ENCODE measurements at places on chromosomes 2 and 18.

DNA sequence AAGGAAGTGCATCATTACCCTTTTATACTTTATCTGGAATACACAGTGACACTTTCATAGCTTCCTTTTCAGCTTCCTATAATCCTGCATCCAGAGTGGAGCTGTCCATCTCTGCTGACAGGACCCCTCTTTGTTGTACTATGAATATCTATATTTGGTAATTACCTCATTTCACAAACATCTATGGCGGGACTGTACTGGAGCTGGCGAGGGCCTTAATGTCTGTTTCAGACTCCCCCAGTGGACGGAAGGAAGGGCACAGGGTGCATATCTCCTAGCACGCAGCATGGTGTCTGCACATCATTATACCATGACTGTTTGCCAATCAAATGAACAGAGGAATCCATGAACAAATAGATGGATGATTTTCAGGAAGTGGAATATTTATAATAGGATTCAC, 142.3 kb downstream of the SOX11 start:
- no peak for DNase-seq

DNA sequence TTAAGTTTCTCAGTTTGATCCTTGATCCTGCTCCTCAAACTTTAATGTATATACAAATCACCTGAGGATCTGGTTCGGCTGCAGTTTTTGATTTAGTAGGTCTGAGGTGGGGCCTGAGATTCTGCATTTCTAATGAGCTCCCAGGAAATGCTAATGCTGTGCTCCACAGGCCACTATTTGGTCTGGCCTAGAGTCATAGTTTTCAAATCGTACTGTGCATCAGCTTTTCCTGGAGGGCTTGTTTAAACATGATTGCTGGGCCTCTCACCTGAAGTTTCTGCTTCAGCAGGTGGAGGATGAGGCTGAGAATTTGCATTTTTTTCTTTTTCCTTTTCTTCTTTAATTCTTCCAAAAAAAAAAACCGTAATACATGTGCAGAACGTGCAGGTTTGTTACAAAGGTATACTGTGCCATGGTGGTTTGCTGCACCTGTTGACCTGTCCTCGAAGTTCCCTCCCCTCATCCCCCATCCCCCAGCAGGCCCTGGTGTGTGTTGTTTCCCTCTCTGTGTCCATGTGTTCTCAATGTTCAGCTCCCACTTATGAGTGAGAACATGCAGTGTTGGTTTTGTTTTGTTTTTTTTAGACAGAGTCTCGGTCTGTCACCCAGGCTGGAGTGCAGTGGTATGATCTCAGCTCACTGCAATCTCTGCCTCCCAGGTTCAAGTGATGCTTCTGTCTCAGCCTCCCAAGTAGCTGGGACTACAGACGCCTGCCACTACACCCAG, 42.2 kb upstream of the CD28 start:
- no peak for DNase-seq

DNA sequence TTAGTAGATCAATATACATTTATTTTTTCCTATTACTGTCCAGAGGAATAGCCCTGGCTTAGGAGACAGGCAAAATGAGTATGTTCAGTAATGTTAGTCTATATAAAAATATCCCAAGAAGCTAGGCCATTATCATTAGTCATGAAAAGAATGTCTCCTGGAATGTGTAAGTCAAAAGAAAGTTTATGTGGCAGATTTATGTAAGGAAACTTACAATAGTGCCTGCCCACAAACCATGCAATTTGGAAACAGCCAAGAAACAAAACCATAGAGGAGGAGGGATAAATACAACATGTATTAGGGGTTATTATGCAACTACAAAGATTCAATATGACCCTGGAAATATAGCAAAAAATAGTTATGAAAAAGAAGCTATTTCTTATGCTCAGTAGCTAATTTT, 96.3 kb downstream of the NOL4 start:
- no peak for DNase-seq

DNA sequence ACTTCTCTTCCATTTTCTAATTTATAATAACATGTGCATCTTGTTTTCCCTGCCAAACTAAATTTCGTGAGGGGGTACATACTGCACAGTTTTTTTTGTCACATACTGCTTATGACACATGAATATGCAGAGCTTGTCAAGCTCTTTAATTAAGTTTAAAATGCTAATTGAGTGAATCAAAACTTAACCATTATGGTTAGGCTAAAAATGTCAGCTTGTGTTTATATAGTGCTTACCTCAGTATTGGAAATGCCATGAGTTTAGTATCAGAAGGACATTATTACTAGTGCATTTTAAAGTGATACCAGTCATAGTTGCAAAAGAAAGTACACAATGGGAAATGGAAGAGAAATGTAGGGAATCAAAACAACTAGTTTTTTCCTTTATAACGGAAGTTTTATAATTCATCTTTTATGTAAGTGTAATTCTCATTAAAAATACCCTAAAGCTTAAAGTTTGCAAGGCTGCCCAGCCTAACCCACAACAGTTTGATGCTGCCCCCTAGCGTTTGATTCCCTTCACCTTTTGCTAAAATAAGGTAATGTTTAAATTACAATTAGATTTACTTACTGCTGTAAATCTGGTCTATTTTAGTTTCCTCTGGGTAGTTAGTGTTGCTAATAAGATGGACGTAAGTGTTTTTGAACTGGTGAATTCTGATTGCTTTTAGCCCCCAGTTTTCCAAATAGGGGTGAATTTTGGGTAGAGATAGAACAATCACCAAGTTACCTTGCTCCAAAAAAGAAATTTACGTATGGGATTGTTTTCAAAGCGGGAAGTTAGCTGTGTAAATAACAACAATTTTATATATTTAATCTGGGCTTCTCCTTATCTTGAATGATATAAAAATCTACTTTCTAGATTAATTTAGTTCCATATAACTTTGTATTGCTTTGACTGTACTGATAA, 3.2 kb downstream of the SLC39A10 start:
- DNase-seq, result peak; percentile 66

GRCh38 chr2:187581125-187581896, 27.1 kb upstream of the TFPI start:
- DNase-seq, result peak; percentile 76

DNA sequence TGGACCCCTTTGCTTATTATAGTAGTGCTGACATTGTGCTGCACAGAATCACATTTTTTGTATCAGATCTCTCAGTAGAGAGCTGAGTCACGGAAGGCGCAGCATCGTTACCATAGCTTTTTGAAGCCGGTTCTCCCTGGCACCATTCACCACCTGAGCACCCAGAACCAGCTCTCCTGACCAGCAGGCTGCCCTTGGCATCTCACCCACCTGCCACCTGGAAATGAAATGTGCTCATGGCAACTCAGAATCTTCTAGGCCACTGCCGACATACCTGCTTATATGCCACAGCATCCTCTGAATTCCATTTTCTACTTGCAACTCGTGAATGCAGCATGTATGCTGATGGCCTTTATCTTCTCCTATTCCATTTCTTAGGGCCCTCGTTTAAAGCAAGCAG, 62.7 kb downstream of the COA5 start:
- DNase-seq, result no peak

DNA sequence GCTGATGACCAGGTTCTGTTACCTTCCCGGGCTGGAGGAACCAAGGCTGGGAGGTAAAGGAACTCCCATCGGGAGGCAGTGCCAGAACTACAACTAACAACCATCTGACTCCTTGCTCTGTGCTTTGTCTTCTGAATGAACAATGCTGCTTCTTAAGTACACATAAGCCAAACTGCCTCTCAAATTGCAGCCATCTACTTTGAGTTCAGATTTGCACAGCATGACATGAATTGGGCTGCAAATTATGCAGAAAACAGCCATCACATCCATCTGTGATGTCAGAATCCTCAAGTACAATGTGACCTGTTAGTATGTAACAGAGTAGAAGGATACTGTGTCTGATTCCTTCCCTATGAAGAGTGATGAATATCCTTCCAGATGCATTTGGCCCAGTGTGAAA, 290.6 kb downstream of the ZNF521 start:
- DNase-seq, result peak; percentile 100

- DNase-seq, result no peak
Observed at GRCh38 chr2:71851094-71851750, 296.4 kb downstream of the CYP26B1 start.

DNA sequence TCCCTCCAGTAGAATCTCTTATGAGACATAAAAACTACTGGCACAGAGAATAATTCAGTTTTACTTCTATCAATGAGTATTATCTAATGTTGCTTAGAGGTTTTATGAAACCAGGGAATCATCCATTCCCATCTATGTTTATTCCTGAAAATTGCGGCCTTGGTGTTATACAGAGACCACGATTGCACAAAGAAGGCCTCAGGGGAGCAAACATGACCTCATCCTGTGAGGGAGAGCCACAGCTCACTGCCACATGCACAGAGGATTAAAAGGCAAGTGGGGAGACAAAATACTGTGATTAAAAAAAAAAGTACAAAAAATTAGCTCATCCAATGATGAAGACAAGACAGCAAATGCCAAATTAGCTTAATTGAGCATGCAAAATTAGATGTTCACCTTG, 111.8 kb upstream of the SLC35G4 start:
- DNase-seq, result no peak
